ENCODE measurements at places on chromosomes 12 and 14. TPM values are rescaled to one million over a fixed set of nuclear protein-coding genes. Genes with fewer than 3 reads are reported as not detected.

Gene PPFIA2
- 14.5 TPM for total RNA-seq

DNA sequence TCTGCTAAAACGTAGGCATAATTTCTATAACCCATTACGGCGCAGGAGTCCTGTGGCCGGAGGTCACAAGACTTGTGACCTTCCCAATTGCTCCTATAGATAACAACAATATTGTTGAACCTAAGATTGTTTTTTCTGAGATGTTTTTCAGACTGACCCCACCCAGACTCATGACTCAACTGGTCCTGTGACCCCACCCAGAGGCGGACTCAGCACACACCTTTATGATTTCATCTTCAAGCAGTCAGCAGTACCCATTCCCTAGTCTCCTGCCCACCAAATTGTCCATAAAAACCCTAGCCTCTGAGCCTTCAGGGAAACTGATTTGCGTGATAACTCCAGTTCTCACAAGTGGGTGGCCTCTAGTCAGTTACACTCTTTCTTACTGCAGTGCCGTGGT, 5.9 kb upstream of the PPP4R3A start:
- DNase-seq, result no peak

- no peak for DNase-seq
Observed at GRCh38 chr14:95533391-95533821, 1.4 kb upstream of the GLRX5 start.

GRCh38 chr12:79059557-79059956, 195.0 kb downstream of the SYT1 start:
- DNase-seq, result no peak

GRCh38 chr12:29762637-29763300, 21.0 kb downstream of the TMTC1 start:
- no peak for DNase-seq

GRCh38 chr12:89339526-89339925, 12.8 kb downstream of the DUSP6 start:
- no peak for DNase-seq

GRCh38 chr14:105026802-105027563, 6.1 kb upstream of the CDCA4 start:
- DNase-seq, result no peak

DNA sequence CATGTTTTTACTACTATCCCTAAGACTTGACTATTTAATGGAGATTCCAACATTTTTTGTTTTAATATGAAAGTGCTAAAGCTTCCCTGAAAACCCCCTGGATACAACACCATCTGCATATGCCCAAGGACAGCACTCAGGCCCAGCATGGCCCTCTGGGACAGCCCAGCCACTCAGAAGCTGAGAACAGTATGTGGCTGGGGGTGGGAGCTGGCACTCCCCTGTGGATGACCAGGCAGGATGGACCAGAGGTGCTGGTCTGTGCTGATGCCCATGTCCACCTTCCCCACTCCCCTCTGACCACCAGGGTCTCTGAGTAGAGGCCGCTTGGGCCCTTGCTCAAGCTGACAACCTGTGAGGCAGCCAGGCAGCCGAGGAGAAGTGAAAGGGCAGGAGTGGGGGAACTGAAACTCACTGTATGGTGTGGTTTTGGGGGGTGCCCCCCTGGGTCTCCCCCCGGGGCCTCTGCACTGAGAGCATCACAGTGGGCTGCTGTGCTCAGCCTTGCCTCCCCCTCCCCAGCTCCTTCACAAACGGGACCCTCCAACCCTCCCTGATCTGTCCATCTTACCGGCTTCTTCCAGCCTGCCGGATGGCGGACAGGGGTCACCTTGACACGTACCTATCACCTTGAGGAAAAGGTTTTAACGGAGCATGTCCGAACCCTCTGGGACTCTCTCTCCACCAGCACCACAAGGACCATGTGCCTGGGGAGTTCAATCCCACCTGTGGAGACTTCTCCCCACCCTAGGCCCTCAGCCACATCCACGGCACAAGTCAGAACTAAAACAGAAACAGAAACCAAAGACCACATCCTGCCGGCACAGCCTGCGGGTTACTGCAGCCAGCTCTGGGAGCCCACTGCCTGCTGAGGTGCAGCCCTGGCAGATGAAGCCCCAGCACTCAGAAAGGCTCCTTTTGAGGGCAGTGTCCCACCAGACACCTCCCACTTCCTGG, at the start of gene TMEM229B:
TMEM229B (minus strand) TSS at position 785 of the 957 bp plus-strand sequence. CDS start 14,798 bp downstream, outside the sequence.
- DNase-seq, result no peak

- no peak for DNase-seq
Observed at GRCh38 chr12:117805865-117806264, 162.9 kb downstream of the KSR2 start.

- no peak for DNase-seq
Observed at GRCh38 chr14:98925354-98926040, 346.5 kb downstream of the BCL11B start.

GRCh38 chr14:104130974-104131651, 7.3 kb upstream of the KIF26A start:
- no peak for DNase-seq

DNA sequence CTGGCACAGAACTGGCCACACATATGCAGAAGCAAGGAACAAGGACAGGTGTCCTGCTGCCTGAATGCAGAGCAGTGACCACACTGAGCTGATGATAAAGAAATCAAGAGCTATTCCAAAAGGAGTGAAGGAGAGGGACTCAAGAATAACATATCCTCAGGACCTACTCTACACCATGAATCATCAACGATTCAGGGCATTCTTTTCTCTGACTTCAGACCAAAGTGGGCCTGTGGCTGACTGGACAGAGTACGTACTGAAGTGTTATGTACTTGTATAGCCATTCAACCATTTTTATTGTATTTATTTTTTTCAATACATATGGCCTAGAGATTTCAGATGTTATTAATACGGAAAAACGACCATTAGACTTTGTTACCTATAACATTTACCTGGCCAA, 177.5 kb upstream of the TMTC1 start:
- DNase-seq, result no peak

DNA sequence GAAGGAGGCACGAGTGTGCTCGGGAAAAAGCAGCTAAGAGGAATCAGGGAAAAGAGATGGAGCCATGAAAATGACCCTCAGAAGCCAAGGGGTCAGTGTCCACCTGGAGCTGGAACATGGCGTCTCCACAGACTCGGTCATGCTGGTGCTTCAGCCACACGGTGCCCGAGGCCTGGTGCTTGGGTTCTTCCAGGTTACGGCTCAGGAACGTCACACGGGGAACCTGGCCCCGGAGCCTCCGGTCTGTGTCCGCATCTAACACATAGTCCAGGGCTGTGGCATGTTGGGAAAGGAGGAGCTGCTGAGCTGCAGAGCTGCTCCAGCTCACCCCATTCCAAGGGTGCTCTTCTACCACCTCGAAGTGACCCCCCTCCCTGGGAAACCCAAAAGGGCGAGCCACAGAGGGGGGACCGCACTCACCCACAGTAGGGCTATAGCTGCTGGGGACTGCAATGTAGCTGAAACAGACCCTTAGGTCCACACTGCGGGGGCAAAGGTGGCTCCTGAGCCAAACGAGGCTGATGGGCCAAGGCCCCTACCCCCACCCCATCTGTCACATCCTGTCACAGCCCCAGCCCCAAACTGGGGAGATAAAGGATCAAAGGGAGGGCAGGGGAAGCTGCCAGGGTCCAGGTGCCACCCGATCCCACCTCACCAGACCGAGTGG, 10.8 kb downstream of the ITGA7 start:
- no peak for DNase-seq

DNA sequence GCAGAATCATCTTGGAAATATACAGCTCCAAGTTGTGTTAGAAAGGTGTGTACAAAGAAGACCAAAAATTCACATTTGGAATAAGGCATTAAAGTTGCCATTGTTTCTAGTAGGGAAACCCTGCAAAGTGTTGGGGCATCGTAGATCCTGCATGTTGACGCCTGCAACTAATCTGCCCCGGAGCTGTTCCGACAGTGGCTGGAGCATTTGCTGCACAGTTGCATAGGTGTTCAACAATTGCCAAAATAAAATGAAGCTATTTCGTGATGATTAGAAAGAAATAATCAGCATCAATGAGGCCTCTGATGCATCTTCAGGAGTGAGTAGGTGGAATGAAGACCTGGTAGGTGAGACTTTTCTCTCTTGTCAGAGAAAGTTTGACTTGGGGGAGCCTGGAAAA, 47.3 kb downstream of the DAD1 start:
- DNase-seq, result no peak

- DNase-seq, result no peak
Observed at GRCh38 chr12:66361703-66362102, 59.4 kb downstream of the HELB start.

All from urinary bladder (tissue), 4 donors.